ENCODE measurements at places on chromosomes 1 and 21. TPM values are rescaled to one million over a fixed set of nuclear protein-coding genes. Genes with fewer than 3 reads are reported as not detected.

Gene EFHD2
- 18.9 TPM for polyA plus RNA-seq

Gene TMPRSS15
- not detected for polyA plus RNA-seq

Gene FCRL6
- not detected for polyA plus RNA-seq

Gene XCL2
- polyA plus RNA-seq: not detected

Gene ARHGEF19
- 8.0 TPM for polyA plus RNA-seq

Gene LCE1B
- not detected for polyA plus RNA-seq

Gene CYP2J2
- polyA plus RNA-seq: 0.04 TPM

Gene HNRNPCL2
- polyA plus RNA-seq: not detected

Gene F5
- polyA plus RNA-seq: not detected

Gene PLXNA2
- 1.9 TPM for polyA plus RNA-seq

Gene CFAP107
- polyA plus RNA-seq: 0.23 TPM

Gene TNNT2
- polyA plus RNA-seq: not detected

Gene HES5
- not detected for polyA plus RNA-seq

Gene RASAL2
- 27.7 TPM for polyA plus RNA-seq

Gene SH2D5
- 1.6 TPM for polyA plus RNA-seq

Gene MT1HL1
- not detected for polyA plus RNA-seq

Gene PLA2G2C
- polyA plus RNA-seq: not detected

Gene LRRC53
- not detected for polyA plus RNA-seq

Gene MTF1
- 6.9 TPM for polyA plus RNA-seq

- no peak for DNase-seq
Measured at GRCh38 chr1:216843409-216843808, 120.2 kb upstream of the ESRRG start.

DNA sequence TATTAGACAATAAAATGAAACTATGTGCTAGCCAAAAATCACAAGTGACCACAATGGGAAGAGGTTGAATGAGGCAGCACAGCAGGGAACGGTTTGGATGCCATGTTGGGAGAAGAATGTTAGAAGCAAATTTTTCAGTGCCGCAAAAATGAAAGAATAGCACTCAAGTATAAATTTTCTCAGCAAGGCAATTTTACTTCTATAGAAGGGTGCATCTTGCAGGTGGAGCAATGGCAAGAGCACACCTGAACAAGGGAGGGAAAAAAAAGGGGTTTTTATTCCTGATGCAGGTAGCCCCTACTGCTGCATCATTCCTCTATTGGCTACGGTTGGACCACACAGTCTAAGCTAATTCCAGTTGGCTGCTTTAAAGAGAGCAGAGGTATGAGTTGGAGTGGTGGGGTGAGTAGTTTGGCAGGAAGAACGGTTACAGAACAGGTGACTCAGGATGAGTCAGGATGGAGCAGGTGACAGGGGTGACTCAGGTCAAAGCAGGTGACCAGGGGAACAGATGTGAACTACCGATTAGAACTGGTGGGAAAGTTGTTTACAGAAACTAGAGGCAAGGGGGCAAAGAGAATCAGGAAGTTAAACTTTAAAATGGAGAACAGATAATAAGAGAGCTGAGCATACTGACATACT is 301.1 kb upstream of the NRIP1 start:
- DNase-seq: no peak

DNA sequence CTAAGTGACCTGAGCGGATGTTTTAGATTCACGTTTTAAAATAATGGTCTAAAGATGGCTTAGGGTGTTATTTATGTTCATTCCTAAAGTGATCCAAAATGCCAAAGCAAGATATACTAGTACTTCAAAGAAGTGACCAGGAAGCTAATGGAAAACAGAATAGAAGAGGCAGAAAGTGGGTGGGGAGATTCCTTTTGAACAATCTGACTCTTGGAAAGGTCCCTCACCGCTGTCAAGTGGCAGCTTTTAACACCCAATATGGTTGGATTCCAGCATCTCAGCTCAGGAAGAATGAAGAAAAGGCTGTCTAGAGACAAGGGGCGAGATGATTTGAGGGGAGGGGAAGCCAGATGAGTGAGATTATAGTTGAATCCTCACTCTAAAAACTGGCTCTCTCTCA is 90.3 kb downstream of the SCMH1 start:
- no peak for DNase-seq

DNA sequence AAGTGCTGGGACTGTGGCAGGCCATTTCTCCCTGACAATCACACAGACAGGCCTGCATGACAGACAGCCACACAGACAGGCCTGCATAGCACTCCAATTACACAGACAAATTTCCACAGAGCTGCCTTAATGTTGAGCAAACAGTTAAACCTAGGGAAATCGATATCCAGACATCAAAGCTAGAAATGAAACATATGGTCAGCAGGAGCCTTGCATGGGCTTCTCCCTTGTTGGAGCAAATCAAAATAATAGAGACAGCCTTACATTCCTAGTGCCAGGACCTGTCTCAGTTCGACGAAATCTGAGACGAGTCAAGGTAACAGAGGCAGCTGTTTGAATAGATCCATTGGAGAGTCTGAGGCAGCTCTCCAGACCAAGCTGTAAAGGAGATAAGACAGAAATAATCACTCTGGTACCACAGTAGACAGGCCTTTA is 42.4 kb downstream of the OLFML3 start:
- DNase-seq: no peak

DNA sequence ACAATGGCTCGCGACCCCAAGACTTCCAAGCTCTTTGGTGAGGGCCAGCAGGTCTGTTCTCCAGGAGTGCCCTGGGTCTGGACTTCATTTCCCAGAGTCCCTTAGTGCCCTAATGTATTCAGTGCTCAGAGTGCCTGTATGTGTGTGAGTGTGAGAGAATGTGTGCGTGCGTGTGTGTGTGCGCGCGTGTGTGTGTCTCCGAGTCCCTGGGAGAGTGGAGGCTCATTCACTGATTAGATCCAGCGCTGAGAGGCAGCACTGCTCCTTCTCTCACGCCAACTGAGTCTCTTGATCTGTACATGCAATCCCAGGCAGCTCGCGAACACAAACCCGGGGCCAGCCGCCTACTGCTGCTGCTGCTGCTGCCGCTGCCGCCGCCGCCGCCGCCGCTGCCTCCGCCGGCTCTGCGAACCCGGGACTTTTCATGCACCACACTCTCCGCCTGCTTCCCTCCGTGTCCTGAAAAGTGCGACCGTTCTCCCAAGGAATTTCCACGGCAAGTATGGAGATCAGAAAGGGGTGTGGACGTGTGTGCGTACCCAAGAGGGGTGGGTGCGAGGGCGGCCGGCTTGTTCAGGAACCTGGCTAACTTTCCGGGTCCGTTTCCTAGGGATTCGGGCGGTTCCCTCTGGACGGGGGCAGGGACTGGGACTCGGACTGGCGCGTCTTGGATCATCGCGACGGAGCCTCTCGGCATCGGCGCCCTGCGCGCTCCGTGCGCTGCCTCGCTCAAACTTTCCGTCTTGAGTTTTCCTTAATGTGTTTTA is at the start of gene RNF220:
TSS of gene RNF220 (plus strand) at position 225 of the 767 bp plus-strand sequence.
- no peak for DNase-seq

DNA sequence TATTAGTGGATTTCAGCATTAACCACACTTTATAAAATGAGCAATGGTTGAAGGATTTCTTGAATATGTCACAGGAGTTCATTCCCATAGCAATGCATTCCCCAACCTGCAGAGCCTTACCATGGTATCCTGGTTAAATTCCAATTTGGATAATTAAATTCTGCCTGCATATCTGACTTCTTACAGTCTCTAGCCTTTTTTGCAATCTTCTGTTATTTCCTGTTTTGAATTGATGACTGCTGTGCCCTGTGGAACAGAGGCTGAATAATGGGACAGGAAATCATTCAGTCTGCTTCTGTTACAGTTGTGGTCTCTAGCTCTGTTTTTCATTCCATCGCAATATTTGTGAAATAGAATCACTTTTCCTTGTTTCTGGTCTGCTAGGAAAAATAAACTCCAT is 1823.9 kb downstream of the PLA2G4A start:
- peak; percentile 9 for DNase-seq

GRCh38 chr1:41735631-41736260 is 183.0 kb downstream of the HIVEP3 start:
- DNase-seq: no peak

DNA sequence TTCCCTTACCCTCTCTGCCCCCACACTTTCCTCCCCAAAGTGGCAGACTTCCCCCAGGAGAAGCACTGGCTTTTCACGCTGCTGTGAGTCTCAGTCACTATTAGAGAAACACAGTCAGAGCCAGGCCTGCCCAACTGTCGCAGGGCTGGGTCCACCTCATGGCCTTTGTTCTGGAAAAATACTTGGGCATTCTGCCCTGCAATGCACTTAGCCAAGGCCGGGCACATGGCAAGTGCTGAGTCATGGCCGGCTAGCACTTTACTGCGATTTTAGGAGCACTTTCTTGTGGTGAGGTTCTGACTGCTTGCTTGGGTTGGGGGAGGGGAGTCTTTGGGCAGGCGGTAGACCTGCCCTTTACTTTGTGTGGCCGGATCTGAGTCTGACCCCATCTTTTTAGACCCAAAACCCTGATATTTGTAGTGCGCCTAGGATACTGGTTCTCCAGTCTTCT is 7.7 kb downstream of the EPHX1 start:
- DNase-seq: peak; percentile 56

- DNase-seq: no peak
Measured at GRCh38 chr21:40356644-40357043, 489.4 kb downstream of the PCP4 start.

- DNase-seq: no peak
Measured at GRCh38 chr1:118978914-118979701, 9.0 kb downstream of the TBX15 start.

DNA sequence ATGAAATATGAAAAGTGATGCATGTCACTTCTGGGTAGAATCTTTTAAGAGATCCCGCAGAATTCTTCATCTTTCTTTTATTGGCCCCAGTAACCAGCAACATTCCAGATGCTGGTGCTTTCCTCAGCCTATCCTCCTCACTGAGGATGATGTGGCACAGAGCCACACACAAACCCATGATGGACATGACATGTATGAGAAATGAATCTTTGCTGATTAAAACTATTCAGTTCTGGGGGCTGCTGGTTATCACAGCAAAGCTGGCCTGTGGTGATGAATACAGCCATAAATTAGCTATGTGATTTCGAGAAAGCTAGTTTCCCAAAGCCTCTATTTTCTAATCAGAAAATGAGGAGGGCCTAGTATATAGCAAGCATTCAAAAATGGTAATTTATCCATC is 8.3 kb upstream of the ERICH3 start:
- DNase-seq: no peak

DNA sequence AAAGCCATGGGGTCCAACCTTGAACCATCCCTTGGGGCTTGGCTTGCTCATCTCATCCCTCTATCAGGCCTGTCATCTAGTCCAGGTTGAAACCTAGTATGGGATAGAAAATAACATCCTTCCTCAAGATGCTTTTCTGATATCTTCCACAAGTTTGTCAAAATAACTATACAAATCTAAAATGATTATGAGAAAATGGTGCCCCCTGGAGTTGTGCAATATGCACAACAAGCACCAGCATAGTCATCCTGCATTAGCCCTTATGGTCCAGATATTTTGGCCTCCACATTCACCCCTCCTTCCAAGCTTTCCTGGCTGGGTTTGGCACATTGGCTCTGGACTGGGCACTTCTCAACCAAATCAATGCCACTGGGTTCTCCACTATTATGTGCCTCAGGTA is 101.2 kb downstream of the TBX19 start:
- DNase-seq: no peak

GRCh38 chr21:14522736-14523135 is 23.4 kb downstream of the SAMSN1 start:
- DNase-seq: no peak

GRCh38 chr1:194342484-194343262 is 1156.3 kb upstream of the B3GALT2 start:
- no peak for DNase-seq

DNA sequence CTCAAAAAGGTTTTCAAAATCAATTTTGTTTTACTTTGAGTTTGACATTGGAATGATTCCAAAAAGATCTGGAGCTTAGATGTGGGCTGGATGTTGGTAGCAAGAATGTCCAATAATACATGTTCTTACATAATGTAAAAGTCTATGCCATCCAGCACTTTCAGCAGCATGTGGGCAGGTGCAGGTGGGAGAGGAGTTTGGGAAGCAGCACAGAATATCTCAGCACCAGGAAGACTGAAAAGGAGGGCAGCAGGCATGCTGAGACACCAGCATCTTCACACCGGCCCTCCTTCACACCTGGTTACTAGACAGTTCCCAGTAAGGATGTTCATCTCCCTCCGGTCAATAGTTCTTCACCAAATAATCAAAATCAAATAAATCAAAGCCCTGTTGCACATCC is 166.6 kb downstream of the ZBTB18 start:
- DNase-seq: no peak

- DNase-seq: no peak
Measured at GRCh38 chr1:82836973-82837680, 1036.4 kb downstream of the ADGRL2 start.

DNA sequence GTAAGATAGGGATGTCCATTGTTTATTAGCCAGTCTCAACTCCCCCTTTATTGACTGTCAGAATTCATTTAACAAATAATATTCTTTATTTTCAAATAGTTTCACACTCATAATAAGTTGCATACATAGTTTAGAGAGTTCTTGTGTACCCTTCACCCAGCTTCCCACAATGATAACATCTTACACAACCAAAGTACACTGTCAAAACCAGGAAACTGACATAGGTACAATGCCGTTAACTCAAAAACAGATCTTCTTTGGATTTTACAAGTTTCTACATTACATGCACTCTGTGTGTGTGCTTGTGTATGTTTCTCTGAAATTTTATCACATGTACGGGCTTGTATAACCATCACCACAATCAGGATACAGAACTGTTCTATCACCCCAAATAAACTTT is 64.4 kb upstream of the IFNLR1 start:
- no peak for DNase-seq

- DNase-seq: no peak
Measured at GRCh38 chr1:244662599-244662998, 9.7 kb downstream of the DESI2 start.

GRCh38 chr1:24459551-24460266 is 42.9 kb upstream of the RCAN3 start:
- DNase-seq: no peak

DNA sequence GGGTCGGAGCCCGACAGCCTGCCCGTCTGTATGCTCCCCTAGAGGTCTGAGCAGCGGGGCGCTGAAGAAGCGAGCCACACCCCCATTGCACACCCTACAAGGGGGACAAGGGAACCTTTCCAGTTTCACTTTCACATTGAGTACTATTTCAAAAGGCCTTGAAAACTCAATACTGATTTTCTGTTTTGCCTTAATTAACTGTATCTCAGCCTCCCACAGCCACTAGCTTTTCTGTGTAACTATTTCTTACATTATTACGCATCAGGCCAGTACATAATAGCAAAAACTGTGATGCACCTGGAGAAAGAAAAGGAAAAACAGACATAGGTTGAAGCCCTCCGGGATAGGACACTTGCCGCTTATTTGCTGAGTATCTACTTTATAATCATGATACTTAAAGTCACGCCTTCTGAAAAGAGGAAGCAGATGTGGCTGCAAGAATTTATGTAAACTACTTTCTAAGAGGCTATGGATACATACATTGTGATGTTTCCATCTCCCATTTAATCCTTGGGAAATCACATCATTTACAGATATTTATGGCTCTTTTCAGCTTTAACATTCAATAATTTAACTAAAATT is 1719.5 kb downstream of the MRPL39 start:
- no peak for DNase-seq

DNA sequence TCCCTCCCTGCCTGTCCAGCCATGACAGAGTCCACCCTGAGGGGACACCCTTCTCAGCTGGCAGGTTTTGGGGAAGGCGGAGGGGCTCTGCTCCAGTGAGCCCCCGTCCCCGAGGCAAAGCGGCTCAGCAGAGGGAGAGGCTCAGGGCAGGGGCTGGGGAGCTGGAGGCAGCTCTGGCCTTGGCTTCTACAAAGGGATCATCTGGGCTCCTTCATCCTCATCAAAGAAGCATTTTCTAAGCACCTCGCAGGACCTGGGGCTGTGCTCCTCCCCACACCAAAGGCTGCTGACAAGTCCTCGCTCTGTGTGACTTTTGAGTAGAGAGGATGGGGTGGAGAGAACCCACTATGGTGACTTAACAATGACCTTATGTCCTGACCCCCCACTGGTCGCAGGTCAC is 21.0 kb upstream of the CLSTN1 start:
- DNase-seq: no peak
